HCT116 (cell line): ENCODE measurements at places on chromosomes 2 and 18. TPM values are rescaled to one million over a fixed set of nuclear protein-coding genes. Genes with fewer than 3 reads are reported as not detected.

DNA sequence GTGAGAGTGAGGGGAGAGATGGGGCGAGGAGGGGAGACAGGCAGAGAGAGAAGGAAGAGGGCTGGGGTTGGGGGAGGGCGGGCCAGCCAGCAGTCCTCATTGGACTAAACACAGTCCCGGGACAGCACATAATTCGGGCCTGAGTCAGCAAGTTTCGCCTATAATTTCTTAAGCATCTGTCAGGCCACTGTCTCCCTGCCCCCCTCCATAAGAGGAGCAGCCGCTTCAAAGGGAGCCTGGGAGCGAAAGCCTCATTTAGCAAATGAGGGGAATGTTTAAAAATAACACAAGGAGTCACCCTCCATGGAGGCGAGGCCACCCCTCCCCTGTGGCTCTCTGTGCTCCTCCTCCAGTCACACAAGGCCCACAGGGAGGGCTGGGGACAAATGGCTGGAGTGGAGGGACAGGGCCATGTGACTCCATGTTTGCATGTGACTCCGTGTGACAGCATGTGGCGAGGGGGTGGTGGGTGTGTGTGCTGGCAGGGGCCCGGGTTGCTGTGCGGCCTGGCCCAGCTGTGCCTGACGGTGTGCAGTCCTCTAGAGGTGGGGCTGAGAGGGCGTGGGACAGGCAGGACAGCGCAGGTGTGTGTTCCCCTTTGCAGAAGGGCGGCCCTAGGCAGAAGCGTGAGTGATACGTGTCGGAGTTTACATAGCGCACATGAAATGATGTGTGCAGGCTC, 162.4 kb downstream of the CELF4 start:
- no peak for DNase-seq

GRCh38 chr2:48600204-48600813, 17.3 kb upstream of the GTF2A1L start:
- no peak for DNase-seq

- DNase-seq: no peak
Measured at GRCh38 chr2:105910497-105911238, 166.0 kb downstream of the NCK2 start.

DNA sequence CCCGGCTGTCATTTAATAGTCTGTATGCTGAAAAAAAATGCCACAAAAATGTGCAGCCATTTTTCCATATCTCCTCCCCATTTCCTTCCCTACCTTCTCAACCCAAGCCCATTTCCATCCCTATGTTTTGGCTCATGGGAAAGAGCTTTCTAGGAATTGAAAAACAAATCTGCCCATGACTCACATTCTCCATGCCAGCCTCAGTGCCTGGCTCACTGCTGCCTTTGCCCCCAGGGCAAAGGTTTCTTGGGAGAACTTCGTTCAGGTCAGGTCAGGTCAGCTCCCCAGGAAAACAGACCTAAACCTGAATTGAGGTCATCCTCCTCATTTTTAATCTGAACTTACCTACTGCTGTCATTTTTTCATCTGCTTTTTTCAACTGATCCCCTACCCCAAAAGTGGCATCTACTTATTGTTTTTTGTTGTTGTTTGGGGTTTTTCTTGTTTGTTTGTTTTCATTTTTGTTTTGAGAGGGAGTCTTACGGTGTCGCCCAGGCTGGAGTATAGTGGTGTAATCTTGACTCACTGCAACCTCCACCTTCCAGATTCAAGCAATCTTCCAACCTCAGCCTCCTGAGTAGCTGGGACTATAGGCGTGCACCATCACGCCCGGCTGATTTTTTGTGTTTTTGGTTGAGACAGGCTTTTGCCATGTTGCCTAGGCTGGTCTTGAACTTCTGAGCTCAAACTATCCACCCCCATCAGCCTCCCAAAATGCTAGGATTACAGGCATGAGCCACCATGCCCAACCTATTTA, 66.7 kb downstream of the FECH start:
- DNase-seq: no peak

DNA sequence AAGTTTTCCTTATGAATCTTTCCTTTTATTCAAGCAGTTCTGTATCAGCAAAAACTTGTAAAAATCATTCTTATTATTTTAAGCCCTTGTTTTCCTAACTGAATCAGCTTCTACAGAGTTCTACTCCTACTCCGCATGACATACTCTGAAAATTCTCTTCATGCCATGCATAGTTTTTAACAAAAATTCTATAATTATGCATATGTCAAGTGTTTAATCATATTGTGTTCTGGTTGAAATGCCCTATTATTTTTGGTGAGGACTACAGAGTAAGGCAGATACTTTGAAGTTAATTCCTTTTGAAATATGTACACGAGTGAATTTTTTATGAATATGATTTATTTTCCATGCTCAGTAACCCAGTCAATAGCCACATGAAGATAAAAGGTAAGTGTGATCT, 28.8 kb downstream of the ANKRD30B start:
- DNase-seq: no peak

DNA sequence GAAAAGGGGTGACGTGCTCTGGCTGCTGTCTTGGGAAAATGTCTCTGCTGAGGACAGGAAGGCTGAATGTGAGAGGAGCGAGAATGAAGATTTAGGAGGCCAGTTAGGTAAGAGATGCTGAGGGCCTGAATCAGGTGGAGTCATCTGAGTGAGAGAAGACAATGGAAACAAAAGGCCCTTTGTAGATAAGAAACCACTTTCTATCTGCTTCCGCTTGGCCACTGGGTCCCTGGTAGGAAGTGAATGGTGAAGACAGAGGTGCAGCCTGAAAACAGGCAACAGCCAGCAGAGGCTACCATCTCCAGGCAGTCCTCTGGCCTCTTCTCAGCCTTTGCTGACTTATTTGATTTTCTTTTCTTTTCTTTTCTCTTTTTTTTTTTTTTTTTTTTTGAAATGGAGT, 374.0 kb upstream of the SLC14A2 start:
- no peak for DNase-seq

DNA sequence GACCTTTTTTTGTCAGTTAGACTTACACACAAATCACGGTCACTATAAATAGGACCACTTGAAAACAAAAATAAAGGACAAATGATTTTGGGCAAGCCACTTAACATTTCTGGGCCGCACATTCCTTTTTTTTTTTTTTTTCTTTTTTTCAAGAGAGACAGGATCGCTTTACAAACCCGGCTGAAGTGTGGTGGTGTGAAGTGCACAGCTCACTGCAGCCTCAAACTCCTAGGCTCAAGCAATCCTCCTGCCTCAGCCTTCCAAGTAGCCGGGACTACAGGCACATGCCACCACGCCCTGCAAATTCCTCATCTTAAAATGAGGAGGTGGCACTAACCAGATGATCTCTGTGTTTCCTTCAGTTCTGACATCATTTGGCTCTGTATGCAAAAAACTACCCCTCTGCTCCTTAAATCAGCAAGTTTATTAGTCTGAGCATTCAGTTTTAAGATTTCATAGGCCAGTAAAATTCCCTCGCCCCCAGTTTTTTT, 28.3 kb upstream of the MRO start:
- no peak for DNase-seq

GRCh38 chr2:28582152-28582551, 86.3 kb downstream of the PLB1 start:
- DNase-seq: no peak

GRCh38 chr2:84640411-84640810, 124.1 kb downstream of the DNAH6 start:
- DNase-seq: no peak

GRCh38 chr2:193963472-193964119, 1693.4 kb upstream of the SLC39A10 start:
- DNase-seq: peak; percentile 36

- no peak for DNase-seq
Measured at GRCh38 chr18:11851806-11852337, 659 bp downstream of the CHMP1B start.

- DNase-seq: no peak
Measured at GRCh38 chr2:48112911-48113680, 206.8 kb upstream of the FBXO11 start.

GRCh38 chr2:121095257-121096080, 189.5 kb downstream of the TFCP2L1 start:
- peak; percentile 72 for DNase-seq

DNA sequence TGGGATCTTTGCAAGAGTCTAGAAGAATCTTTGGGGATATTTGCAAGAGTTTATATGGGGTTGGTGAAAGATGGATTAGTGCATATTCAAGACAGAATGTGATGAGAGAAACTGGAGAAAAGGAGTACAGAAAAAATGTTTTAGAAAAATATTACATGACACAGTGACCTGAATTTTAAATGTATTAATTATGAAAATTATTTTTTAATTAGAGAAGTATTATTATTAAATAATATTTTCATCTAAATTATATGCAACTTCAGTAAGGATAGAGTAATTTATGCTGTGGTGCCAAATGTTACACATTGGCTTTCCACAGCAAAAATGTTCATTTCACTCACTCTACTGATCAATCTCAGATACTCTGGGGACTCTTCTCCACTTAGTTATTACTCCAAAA, 1442.8 kb upstream of the SLC39A10 start:
- no peak for DNase-seq

- no peak for DNase-seq
Measured at GRCh38 chr2:34102339-34102738, 503.2 kb upstream of the FAM98A start.

DNA sequence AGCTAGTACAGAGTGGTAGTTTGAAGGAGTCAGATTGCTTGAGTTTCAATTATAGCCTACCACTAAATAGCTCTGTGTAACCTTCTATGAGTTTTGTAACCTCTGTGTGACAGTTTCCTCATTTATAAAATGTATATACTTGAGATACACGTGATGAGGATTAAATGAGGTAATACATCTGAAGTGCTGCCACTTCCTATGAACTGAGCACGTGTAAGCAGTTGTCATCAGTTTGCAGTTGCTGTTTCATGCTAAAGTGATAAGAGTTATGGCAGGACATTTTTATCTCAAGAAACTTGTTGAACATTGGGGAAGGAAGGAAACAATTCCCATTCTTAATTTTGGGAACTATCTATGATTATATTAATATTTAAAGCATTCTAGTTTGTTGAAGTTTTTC, 38.5 kb downstream of the CARF start:
- DNase-seq: no peak

- DNase-seq: peak; percentile 38
Measured at GRCh38 chr2:182240862-182241371, 185.9 kb downstream of the PDE1A start.

NOSTRIN gene
- 3.1 TPM for total RNA-seq

DNA sequence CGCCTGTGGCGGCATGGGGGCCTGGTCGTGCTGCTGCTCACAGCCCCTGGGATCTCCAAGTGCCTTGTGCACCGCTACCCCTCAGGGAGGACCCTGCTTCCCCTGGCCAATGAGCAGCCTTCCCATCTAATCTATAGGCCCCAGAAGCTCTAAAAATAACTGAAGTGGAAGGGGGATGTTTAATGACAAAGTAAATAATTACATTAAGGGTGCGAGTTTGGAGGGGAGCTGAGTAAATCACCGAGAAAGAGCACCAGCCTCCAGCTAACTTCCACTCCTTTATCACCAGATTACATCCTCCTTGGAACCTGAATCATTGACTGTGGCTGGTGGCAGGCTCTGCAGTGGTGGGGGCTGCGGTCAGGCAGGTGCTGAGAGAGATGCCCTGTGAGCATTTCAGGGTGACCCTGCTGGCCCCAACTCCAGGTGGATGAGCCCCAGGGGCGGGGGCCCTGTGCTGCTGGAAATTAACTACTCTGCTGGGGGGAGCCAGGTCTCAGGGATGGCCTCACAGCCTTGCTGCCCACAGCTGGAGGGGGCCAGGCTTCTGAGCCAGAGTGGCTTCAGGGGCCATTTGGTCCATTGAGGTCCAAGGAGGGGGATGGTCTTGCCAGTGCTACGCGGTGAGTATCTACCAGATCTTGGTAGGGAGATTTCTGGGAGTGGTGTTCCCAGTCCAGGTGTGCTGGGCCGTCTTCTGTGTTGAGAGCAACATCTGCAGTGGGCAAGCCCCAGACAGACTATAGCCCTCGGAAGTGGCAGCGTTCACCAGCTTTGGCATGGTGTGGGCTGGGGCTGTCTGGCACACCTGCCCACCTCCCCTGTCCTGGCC, 74.2 kb downstream of the GLI2 start:
- DNase-seq: no peak

DNA sequence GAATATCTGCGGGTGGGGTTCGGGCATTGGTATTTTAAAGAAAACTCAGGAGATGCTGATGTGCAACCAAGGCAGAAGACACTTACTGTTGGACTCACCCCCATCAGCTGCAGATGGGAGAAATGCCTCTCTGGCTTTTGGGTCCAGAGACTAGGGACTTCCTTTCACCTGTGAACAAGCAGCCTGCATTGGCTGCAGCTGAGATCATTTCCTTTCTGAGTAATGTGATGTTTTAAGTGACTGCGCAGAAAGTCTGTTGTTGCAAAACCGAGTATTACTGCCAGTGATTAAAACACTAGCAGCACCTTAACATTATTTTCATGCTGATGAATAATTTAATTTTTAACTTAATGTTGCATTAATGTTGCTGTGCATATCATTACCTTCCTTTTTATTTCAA, 143.0 kb downstream of the TSN start:
- no peak for DNase-seq

GCG gene
- total RNA-seq: not detected

EDAR gene
- 0.15 TPM for total RNA-seq

DYNAP gene
- total RNA-seq: not detected

DNA sequence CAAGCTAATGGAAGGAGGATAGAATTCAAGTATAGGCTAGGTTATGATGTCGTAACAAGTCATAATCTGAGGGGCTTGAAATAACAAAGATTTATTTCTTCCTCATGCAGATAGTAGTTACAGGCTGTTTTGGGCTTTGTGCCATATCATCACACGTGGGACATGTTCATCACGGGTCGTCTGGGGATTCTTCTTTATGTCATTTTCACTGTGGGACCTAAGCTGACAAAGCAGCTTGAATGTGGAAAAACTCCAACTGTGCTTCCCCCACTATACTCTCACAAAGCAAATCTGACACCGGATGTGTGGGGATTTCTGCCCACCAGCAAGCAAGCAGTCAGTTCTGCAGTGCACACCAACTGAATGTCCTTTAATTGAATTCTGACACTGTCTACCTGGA, 124.8 kb downstream of the LTBP1 start:
- DNase-seq: no peak

- no peak for DNase-seq
Measured at GRCh38 chr2:46377101-46377581, 79.9 kb downstream of the EPAS1 start.

GRCh38 chr18:56026509-56026908, 438.5 kb upstream of the TCF4 start:
- DNase-seq: no peak

- DNase-seq: no peak
Measured at GRCh38 chr2:202750763-202751427, 116.1 kb downstream of the FAM117B start.

ARHGEF33 gene
- 0.30 TPM for total RNA-seq

DNA sequence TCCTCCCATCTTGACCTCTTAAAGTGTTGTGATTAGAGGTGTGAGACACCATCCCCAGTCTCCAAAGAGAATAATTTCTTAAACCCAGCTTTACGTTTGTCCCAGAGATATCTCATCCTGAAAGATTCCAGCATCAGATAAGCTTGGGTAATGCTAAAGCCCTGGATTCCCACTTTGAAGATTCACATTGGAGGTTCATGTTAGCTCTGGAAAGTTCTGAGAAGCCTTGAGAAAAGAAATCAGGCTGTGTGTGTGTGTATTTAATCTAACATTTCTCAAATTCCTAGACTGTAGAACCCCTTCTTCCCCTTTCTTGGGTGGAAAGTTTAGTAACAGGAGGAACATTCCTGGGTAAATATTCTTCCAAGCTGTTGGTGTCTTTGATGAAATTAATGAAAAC, 18.0 kb downstream of the ZNF532 start:
- no peak for DNase-seq

ACYP2 gene
- total RNA-seq: 9.4 TPM

GRCh38 chr18:26327062-26327461, 100.8 kb downstream of the TAF4B start:
- no peak for DNase-seq

- no peak for DNase-seq
Measured at GRCh38 chr2:241609859-241610793, 26.8 kb downstream of the THAP4 start.
